ENCODE measurements at places on chromosomes 11 and 22.

DNA sequence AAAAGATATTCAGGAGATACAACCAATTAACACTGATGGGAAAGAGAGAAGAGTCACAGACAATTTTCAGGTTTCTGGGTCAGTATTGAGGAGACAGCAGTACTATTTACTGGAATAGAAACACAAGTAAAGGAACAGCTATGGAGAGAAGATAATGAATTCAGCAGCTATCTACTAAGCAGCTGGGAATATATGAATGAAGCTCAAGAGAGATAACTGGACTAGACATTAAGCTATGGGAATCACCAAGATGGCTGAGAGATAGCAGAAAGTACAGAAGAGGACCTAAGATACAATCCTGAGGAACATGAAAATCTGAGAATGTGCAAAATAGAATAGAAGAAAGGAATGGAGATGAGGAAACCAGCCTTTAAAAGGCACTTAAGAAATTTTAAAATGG lies 15.9 kb downstream of the ALG9 start:
- DNase-seq, result no peak

- peak; percentile 8 for DNase-seq
These were observed 96.5 kb upstream of the FGF3 start for GRCh38 chr11:69915501-69916250.

GRCh38 chr11:13229136-13229535 lies 48.5 kb upstream of the BMAL1 start:
- no peak for DNase-seq

DNA sequence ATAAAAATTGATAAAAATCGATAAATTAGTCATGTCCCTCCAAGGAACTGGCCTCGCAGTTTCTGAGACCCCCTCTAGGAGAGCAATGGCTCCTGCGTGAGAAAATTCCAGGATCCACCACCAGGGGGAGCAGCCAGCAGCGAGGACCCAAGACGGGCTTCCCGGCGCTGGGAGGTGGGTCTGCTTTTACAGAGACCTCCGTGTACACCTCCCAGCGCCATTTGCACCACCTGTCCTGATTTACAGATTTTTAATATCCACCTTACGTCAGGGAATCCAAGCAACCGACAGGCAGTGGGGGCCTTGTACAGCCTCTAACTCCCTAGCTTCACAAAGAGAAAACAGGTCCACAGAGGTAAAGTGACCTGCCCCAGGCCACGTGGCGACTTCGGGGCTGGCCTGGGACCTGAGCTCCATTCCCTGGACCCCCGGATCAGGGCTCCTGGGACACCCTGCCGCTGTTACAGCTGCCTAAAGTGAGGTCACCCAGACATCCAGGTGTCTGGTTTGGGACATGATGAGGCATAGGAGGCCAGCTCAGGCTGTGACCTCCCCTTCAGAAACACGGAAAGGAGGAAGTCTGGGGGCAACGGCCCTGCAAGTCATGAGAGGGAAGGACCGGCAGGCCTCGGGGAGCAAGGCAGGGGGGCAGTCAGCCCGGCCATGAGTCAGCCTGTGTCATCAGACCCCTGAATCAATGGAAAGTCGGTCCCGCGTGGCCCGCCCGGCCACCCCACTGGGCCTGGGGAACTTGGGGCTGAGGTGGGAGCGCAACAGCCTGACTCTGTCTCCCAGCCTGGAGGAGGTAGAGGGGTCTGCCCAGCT lies 3.5 kb downstream of the OSM start:
- DNase-seq, result peak; percentile 56

- DNase-seq, result no peak
These were observed 68.0 kb upstream of the TCF20 start for GRCh38 chr22:42338479-42338878.

- no peak for DNase-seq
These were observed 117.3 kb upstream of the TEAD1 start for GRCh38 chr11:12556788-12557384.

DNA sequence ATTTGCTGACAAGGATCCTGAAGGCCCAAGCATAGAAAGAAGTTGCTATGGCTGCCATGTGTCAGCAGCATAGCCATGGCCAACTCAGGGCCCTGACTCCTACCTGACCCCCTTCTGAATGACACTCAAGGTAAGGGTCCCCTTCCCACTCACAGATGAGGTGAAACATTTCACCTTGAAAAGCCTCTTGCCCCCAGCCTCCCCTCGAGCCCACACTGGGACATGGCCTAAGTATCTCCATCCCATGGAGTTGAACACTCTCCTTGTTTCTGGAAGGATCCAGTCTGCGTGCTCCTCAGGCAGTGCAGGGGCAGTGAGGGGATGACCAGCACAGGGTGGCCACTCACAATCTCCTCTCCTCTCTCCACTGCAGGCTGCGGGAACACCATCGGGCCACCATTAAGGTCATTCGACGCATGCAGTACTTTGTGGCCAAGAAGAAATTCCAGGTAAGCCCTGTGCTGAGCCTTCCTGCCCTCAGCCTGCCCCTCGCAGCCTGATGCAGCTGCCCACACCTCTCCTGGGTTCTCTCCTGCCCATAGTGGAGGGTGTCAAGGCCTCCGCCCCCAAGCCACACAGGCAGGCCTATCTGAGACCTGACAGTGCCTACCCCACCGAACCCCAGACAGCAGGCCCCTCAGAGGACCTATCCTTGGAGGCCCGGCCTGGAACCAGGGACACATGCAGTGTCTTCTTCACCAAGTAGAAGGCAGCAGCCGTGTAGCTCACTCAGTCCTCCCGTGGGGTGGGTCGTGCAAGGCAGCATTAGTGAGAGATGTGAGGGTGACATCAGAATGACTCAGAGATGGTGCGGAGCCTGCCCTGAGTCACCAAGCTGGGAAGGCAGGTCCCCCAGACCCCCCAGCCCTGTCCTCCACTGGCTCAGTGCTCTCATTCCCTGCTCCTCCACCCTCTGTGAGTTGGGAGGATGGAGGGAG lies 68.9 kb upstream of the KCNQ1OT1 start:
- DNase-seq, result no peak

DNA sequence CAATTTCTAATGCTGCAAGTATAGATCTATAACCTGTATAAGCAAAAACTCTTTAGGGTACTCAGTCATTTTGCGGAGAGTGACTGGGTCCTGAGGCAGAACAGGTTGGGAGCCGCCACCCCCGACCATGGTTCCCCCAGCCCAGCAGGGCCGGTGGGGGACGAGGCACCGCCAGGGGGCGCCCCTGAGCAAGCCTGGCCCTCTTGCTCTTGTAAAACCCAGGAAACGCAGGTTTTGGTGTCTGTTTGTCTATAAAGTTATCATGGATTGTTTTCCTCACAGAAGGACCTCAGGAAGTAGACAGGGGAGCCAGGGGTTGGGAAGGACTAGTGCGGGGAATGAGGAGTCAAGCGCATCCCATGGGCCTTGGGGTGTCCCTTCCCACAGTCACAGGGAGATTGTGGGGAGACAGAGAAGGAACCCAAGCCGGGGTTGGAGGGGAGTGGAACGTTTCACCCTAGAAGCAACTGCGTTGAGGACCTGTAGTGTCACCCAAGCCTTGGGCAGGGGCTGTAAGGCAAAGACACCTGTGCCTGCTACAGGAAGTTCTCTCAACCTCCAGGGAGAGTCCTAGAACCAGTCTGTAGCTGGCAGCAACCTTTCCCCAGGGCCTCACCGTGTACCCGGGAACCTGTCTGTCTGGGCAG lies 26.4 kb downstream of the KCTD17 start:
- DNase-seq, result peak; percentile 85

DNA sequence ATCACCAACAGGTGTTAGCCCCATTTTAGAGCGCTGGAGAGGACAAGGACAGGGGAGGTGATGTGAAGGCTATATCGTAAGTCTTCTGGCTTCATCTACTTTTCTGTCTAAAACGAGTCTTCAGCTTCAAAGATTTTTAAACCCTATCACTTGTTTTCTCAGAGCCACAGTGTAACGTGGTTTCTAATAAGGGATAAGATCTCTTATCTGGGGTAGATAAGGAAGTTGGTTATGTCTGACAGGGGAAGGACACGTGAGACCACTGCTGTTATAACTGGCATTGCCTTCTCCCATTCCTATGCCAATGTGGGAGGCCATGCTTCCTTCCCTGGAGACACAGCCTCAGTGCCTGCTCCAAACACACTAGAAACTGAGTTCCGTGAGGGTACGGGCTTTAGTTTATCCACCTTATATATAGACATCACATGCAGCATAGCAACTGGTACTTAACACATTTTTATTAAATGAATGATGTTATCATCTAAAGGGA lies 39.3 kb downstream of the LARGE2 start:
- DNase-seq, result no peak
